ENCODE measurements at places on chromosomes 12 and 14. TPM values are rescaled to one million over a fixed set of nuclear protein-coding genes. Genes with fewer than 3 reads are reported as not detected.

The APOF gene
- not detected for total RNA-seq

The LPAR5 gene
- total RNA-seq, result 2.1 TPM

The KLRD1 gene
- not detected for total RNA-seq

The C14orf119 gene
- 47.3 TPM for total RNA-seq
